CD8-positive, alpha-beta memory T cell (primary cell): ENCODE measurements at places on chromosomes 7 and 10. TPM values are rescaled to one million over a fixed set of nuclear protein-coding genes. Genes with fewer than 3 reads are reported as not detected.
A peak's percentile ranks its signal among the peaks of the same experiment; 100 is the strongest.

DNA sequence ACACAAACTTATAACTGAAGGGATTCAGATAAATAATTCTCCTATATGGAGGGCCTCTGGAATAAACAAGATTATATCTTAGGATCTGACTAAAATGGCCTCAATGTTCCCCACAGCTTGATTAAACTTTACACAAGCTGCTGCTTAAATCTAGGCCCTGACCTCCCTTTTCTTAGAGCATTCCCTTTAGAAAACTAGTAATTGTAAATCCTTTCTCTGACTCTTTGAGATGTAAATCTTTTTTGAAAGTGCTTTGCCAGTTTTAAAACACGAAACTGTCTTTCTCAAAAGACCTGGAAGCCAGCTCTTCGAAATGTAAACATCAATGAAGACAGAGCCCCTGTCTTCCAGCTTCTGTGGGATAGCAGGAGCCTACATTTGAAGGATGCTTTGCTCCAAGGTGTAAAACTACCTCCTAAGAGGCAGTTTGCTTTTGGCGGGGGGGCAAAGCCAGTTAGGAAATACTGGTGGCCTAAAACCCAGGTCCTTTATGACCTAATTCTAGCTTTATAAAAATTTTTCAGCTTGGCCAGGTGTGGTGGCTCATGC is 758.7 kb downstream of the CNTNAP2 start:
- H3K4me1 ChIP-seq, result no peaks in the 10 kb centered on the region
- H3K36me3 ChIP-seq, result no peaks in the 10 kb centered on the region
- H3K4me3 ChIP-seq, result no peak overlapping the region

GRCh38 chr10:11208243-11208642 is 190.6 kb downstream of the CELF2 start:
- H3K27ac ChIP-seq, result no peak overlapping the region
- DNase-seq, result no peak
- H3K4me3 ChIP-seq, result no peak overlapping the region
- no peaks in the 10 kb centered on the region for H3K27me3 ChIP-seq
- peaks cover 27% of the 10 kb centered on the region for H3K36me3 ChIP-seq

Gene HABP2
- not detected for polyA plus RNA-seq

GRCh38 chr10:33306701-33307519 is 27.6 kb downstream of the NRP1 start:
- peaks cover 5% of the 10 kb centered on the region for H3K4me1 ChIP-seq
- DNase-seq, result no peak
- H3K36me3 ChIP-seq, result no peaks in the 10 kb centered on the region
- H3K4me3 ChIP-seq, result no peak overlapping the region
- no peak overlapping the region for H3K27ac ChIP-seq
- no peaks in the 10 kb centered on the region for H3K27me3 ChIP-seq

Gene IL6
- not detected for polyA plus RNA-seq

- no peak overlapping the region for H3K4me3 ChIP-seq
- H3K27me3 ChIP-seq, result no peaks in the 10 kb centered on the region
- no peak overlapping the region for H3K27ac ChIP-seq
- H3K4me1 ChIP-seq, result no peaks in the 10 kb centered on the region
- no peak for DNase-seq
Observed at GRCh38 chr7:15972862-15973275, 286.4 kb upstream of the MEOX2 start.

- no peak overlapping the region for H3K4me3 ChIP-seq
- H3K4me1 ChIP-seq, result no peaks in the 10 kb centered on the region
- H3K27me3 ChIP-seq, result no peaks in the 10 kb centered on the region
- no peaks in the 10 kb centered on the region for H3K36me3 ChIP-seq
- no peak overlapping the region for H3K27ac ChIP-seq
Observed at GRCh38 chr10:4786043-4786839, 39.8 kb upstream of the AKR1E2 start.

- peaks cover 8% of the 10 kb centered on the region for H3K36me3 ChIP-seq
- no peak for DNase-seq
- H3K27ac ChIP-seq, result no peak overlapping the region
- H3K4me3 ChIP-seq, result no peak overlapping the region
- no peaks in the 10 kb centered on the region for H3K27me3 ChIP-seq
- H3K4me1 ChIP-seq, result no peaks in the 10 kb centered on the region
Observed at GRCh38 chr7:98178321-98178720, 32.9 kb upstream of the BHLHA15 start.

DNA sequence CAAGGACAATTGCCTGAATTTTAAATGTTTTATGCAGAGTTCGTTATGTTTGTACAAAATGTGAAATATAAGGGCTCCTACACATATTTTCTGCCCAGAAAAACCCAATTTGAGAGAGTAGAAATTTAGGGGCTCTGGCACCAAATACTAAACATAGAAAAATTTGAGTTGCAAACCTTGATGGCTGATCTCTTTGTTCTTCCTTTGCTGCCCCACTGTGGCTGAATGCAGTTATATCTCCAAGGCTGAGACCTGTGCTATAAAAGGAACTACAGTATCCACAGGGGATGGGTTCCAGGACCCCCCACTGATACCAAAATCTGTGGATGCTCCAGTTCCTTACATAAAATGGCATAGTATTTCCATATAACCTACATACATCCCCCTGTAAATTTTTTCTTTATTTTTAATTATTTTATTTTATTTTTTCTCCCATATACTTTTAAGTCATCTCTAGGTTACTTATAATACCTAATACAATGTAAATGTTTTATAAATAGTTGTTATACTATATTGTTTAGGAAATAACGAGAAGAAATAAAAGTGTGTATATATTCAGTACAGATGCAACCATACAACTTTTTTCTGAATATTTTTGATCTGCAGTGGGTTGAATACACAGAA is 22.5 kb downstream of the CFAP43 start:
- H3K4me3 ChIP-seq, result no peak overlapping the region
- H3K4me1 ChIP-seq, result no peaks in the 10 kb centered on the region
- H3K27ac ChIP-seq, result no peak overlapping the region
- H3K36me3 ChIP-seq, result no peaks in the 10 kb centered on the region

DNA sequence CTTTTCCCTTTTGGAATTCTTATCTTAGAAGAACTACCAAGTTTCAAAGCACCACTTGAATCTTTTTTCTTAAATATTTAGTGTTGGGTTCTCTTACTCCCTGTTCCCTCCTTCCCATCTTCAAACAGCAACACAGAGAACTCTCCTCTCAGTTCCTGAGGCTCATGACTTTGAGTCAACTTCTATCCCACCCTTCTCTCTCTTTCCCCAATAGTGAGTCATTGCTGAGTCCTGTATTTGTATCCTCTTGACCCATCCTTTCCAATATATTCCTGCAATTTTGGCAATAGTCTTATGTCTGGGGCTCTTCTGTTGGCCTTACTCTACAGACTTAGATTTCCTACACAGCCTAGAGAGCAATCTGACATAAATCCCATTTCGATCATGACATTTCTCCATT is 20.8 kb upstream of the JCAD start:
- no peak overlapping the region for H3K4me3 ChIP-seq
- no peaks in the 10 kb centered on the region for H3K4me1 ChIP-seq
- H3K27ac ChIP-seq, result no peak overlapping the region

Gene TMEM176B
- polyA plus RNA-seq, result not detected

Gene HOXA7
- not detected for polyA plus RNA-seq

Gene SLC26A4
- not detected for polyA plus RNA-seq

DNA sequence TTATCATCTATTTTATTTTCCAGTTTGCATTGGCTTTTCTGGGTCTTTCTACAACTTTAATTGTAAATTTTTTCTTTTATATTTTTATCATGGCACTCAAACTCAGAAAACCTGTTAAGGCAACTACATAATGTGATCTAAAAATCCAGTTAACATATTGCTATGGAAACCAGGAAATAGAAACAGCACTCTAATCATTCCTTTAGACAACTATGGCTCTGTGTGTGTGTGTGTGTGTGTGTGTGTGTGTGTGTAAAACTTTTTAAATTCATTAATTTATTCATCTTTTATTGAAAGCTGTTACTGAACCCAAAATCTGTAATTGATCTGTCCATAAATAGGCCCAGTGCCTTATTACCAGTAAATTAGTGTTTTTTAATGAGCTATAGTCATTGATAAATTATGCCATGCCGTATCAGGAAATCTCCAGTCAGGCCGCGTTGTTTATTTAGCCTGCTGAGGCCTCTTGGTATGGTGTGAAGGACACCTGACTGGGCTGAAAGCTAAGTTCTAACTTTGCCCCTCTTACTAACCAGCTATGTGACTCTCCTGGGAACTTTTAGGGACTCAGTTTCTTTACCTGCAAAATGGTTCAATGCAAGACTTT is 1.5 kb upstream of the MET start:
- H3K27ac ChIP-seq, result no peak overlapping the region
- DNase-seq, result no peak
- no peaks in the 10 kb centered on the region for H3K36me3 ChIP-seq
- H3K4me1 ChIP-seq, result no peaks in the 10 kb centered on the region
- H3K27me3 ChIP-seq, result peaks cover 6% of the 10 kb centered on the region

GRCh38 chr7:44097064-44097932 is 6.8 kb upstream of the AEBP1 start:
- H3K4me1 ChIP-seq, result no peaks in the 10 kb centered on the region
- no peak for DNase-seq
- no peaks in the 10 kb centered on the region for H3K36me3 ChIP-seq
- no peak overlapping the region for H3K27ac ChIP-seq
- H3K4me3 ChIP-seq, result no peak overlapping the region

GRCh38 chr10:63698787-63699150 is 177.6 kb downstream of the REEP3 start:
- no peak overlapping the region for H3K4me3 ChIP-seq
- no peaks in the 10 kb centered on the region for H3K4me1 ChIP-seq
- H3K36me3 ChIP-seq, result no peaks in the 10 kb centered on the region
- no peak for DNase-seq

Gene SFTPD
- not detected for polyA plus RNA-seq

GRCh38 chr7:24956021-24956420 is 24.0 kb downstream of the OSBPL3 start:
- no peak overlapping the region for H3K4me3 ChIP-seq
- no peaks in the 10 kb centered on the region for H3K36me3 ChIP-seq
- H3K27ac ChIP-seq, result no peak overlapping the region
- no peak for DNase-seq
- peaks cover 8% of the 10 kb centered on the region for H3K4me1 ChIP-seq
- H3K27me3 ChIP-seq, result no peaks in the 10 kb centered on the region

DNA sequence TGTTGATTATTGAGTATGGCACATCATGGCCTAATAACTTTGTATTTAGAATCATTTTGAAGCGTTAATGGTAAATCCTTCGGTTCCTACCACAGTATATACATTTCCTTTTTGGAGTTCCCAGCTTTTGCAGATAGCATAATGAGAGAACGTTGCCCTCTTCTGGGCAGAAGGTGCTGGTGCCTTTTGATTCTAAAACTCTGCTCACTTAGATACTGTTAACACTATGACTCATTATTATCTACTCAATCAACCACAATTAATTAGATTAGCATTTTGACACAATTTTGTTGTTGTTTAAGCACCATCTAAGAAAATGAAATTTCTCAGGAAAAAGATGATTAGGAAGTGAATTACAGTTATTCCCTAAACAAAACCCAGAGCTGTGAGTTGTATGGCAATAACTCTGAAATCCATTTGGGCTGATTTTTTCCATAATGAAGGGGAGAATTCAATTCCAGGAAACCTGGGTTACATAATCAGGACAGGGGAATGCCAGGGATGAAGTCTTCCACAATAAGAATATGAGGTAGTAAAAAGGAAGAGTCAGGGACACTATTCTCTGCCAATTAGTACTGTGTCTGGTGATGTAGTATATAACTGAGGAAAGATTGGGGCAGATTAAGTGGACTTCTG is 11.5 kb upstream of the DLD start:
- H3K27ac ChIP-seq, result no peak overlapping the region
- DNase-seq, result peak; percentile 50
- H3K36me3 ChIP-seq, result no peaks in the 10 kb centered on the region
- H3K27me3 ChIP-seq, result no peaks in the 10 kb centered on the region
- no peak overlapping the region for H3K4me3 ChIP-seq

- no peaks in the 10 kb centered on the region for H3K27me3 ChIP-seq
- no peak overlapping the region for H3K27ac ChIP-seq
- H3K4me3 ChIP-seq, result no peak overlapping the region
- no peaks in the 10 kb centered on the region for H3K36me3 ChIP-seq
- DNase-seq, result no peak
Observed at GRCh38 chr10:51789118-51789517, 89.7 kb upstream of the CSTF2T start.

DNA sequence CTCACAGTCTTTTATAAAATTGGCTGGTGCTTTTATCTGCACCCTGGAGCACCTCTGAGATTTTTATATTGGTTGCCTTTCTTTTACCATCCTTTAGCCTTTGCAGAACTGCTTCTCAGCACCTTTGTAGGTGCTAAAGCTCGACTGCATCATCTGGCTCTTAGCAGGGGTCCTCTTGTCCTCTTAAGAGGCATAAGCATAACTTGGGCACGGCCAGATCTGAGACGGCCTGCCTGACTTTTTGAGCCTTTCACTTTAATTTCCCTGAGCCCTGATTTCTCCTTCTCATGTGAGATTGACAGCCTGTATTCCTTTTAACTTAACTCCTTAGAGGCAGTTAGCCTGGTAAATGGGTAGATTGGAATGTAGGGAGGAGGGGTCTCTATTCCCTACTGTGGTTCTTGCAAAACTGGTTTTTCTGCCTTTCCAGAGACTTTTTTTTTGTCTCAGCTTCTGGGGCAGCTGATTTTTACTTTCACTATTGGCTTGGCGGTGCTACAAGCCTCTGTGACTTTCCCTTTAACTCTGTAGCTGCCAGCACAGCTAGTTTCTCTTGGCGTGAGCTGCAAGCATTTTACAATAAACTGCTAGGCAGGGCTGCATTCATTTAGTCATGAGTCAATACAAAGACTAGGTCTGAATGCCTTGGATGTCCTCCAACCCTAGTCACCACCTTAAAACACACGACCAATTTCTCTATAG is 24.0 kb downstream of the ZPBP start:
- H3K4me1 ChIP-seq, result peaks cover 22% of the 10 kb centered on the region
- DNase-seq, result peak; percentile 54
- no peaks in the 10 kb centered on the region for H3K36me3 ChIP-seq
- no peak overlapping the region for H3K27ac ChIP-seq
- no peaks in the 10 kb centered on the region for H3K27me3 ChIP-seq

- H3K4me1 ChIP-seq, result no peaks in the 10 kb centered on the region
- H3K27ac ChIP-seq, result no peak overlapping the region
- H3K4me3 ChIP-seq, result no peak overlapping the region
- H3K27me3 ChIP-seq, result no peaks in the 10 kb centered on the region
Observed at GRCh38 chr10:34674176-34674575, 140.9 kb downstream of the PARD3 start.

DNA sequence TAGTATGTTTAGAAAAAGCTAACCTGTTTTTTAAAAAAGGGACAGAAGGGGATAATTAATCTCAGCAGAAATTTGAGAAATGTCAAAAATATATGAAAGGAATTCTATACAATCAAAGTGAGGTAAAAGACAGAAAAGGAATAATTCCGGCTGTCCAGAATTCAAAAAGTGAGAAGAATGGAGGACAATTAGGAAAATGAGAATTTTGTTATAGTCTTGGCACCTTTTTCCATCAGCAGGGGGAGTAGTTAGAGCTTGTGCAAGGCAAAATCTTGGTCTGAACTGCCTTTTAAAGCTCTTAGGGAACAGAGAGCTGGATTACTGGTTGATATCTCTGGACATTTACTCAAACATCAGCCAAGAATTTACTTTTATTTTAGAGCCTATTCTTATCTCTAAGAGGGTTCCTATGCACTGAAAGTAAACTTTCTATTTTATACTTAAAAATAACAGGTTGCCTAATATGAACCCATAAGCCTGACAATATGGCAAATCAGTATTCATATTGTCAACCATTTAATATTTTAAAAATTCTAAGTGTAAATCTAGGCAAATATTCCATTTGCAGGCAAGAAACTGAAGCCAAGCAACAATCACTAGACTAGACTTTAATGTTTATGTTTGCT is 185.6 kb downstream of the ANK3 start:
- no peak for DNase-seq
- H3K27me3 ChIP-seq, result no peaks in the 10 kb centered on the region
- H3K4me1 ChIP-seq, result no peaks in the 10 kb centered on the region
- H3K36me3 ChIP-seq, result peaks cover 3% of the 10 kb centered on the region
- no peak overlapping the region for H3K27ac ChIP-seq
- H3K4me3 ChIP-seq, result no peak overlapping the region
